ENCODE measurements at places on chromosomes 4 and X.

GRCh38 chr4:188455062-188455752 is 316.0 kb downstream of the TRIML1 start:
- no peak for DNase-seq

DNA sequence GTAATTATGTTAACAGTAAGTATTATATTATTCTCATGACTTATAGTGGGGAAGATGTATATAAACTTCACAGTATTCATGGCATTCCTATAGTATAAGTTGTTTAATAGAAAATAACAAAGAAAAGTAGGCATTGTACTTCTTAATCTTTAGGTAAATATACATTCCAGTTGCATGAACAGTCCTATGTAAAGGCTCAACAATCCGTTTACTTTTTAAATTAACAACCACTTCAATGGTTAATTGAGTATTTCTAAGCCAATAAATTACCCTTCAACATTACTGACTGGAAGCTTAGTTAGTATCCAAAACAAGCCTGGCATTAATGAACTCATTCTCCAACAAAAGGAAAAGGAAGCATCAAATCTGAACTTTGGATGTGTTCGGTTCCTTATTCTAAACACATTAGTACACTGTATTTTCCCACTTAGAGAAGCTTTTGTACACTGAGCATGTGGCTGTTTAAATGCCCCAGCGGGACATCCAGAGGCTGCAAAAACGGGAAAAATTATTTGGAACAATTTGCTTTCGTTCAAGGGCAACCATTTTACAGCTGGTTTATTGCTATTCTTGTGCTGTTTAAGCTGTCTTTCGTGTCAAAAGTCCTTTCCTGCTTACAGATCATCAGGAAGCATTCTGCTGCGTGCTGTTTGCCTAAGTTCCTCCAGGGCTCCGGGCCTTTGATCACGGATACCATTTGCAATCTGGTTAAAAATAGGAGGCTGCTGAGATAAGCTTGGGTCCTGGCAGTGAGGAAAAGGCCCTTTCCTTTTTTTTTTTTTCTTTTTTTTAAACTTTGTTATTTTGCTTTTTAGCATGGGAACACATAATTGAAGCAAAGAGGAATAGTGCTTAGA is 460.3 kb downstream of the SPRY1 start:
- no peak for DNase-seq

- peak; percentile 83 for DNase-seq
Measured at GRCh38 chrX:5051831-5052491, 1176.7 kb downstream of the NLGN4X start.

DNA sequence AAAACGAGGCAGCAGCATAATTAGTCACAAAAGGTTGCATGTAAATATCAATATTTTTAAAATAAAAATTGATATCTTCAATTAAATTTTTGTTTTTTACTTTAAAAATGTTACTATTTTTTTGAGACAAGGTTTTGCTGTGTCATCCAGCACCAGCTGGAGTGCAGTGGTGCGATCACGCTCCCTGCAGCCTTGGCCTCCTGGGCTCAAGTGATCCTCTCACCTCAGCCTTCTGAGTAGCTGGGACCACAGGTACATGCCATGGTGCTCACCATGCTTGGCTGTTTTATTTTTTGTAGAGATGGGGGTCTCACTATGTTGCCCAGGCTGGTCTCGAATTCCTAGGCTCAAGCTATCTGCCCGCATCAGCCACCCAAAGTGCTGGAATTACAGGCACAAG is 96.8 kb upstream of the FRAS1 start:
- no peak for DNase-seq

GRCh38 chr4:38868059-38868960 is 704 bp downstream of the FAM114A1 start:
- DNase-seq, result peak; percentile 22

Data from RKO (cell line).